ENCODE measurements at places on chromosomes 11 and 22. TPM values are rescaled to one million over a fixed set of nuclear protein-coding genes. Genes with fewer than 3 reads are reported as not detected.

- peak overlapping the region; percentile 41 for H3K4me3 ChIP-seq
- peak overlapping the region; percentile 88 for H3K27ac ChIP-seq
- no peaks in the 10 kb centered on the region for H3K36me3 ChIP-seq
Measured at GRCh38 chr11:45997599-45997998, 75.1 kb downstream of the LARGE2 start.

Gene TTLL12
- 36.6 TPM for total RNA-seq

Gene TMEM86A
- total RNA-seq = 5.4 TPM

GRCh38 chr11:69938206-69938605, 119.0 kb upstream of the FGF3 start:
- no peaks in the 10 kb centered on the region for H3K4me1 ChIP-seq
- H3K27me3 ChIP-seq = peaks cover 3% of the 10 kb centered on the region
- peak; percentile 2 for DNase-seq
- no peak overlapping the region for H3K4me3 ChIP-seq
- H3K27ac ChIP-seq = no peak overlapping the region
- H3K36me3 ChIP-seq = no peaks in the 10 kb centered on the region

Gene CENPM
- total RNA-seq = 3.4 TPM

Gene TUB
- total RNA-seq = 2.8 TPM

Gene OR8D4
- total RNA-seq = not detected

DNA sequence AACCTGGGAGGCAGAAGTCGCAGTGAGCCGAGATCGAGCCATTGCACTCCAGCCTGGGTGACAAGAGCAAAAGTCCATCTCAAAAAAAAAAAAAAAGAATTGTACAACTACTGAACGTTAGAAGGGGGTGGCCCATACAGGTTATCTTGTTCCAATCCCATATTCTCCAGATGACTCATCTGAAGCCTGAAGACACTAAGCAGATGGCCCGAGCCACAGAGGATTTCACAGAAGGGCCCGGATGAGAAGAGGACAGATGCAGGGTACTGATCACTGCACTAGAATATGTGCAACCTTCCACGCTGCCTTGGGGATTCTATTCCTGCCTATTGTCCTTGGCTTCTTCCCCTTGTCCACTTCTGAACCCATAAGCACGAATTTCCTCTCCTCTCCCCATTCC, 70.9 kb upstream of the UBASH3B start:
- H3K27ac ChIP-seq = no peak overlapping the region
- DNase-seq = no peak
- peaks cover 2% of the 10 kb centered on the region for H3K27me3 ChIP-seq
- H3K4me3 ChIP-seq = no peak overlapping the region
- peaks cover 2% of the 10 kb centered on the region for H3K4me1 ChIP-seq

- no peak overlapping the region for H3K27ac ChIP-seq
- peaks cover 1% of the 10 kb centered on the region for H3K27me3 ChIP-seq
- H3K36me3 ChIP-seq = no peaks in the 10 kb centered on the region
- peaks cover 17% of the 10 kb centered on the region for H3K4me1 ChIP-seq
- peak; percentile 58 for DNase-seq
- H3K4me3 ChIP-seq = no peak overlapping the region
Measured at GRCh38 chr22:45317551-45318167, 7.9 kb downstream of the FAM118A start.

- H3K4me3 ChIP-seq = no peak overlapping the region
- H3K4me1 ChIP-seq = no peaks in the 10 kb centered on the region
- no peak overlapping the region for H3K27ac ChIP-seq
- peaks cover 4% of the 10 kb centered on the region for H3K27me3 ChIP-seq
Measured at GRCh38 chr11:85423316-85423715, 203.8 kb downstream of the DLG2 start.

DNA sequence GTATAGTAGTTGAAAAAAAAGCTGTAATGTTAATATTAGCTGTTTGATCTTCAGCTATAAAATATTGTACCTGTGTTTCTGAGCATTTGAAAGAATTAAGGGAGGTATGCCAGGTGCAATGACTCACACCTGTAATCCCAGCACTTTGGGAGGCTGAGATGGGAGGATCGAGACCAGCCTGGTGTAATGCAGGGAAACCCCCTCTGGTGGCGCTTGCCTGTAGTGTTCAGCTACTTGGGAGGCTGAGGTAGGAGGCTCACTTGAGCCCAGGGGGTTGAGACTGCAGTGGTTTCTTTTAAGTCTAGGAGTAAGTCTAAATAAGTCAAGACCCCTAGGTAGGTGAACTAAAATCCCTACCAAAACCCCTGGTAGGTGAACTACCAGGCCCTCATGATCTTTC, 37.1 kb downstream of the TAF1D start:
- H3K27ac ChIP-seq = no peak overlapping the region
- no peaks in the 10 kb centered on the region for H3K27me3 ChIP-seq
- H3K36me3 ChIP-seq = peaks cover 10% of the 10 kb centered on the region

DNA sequence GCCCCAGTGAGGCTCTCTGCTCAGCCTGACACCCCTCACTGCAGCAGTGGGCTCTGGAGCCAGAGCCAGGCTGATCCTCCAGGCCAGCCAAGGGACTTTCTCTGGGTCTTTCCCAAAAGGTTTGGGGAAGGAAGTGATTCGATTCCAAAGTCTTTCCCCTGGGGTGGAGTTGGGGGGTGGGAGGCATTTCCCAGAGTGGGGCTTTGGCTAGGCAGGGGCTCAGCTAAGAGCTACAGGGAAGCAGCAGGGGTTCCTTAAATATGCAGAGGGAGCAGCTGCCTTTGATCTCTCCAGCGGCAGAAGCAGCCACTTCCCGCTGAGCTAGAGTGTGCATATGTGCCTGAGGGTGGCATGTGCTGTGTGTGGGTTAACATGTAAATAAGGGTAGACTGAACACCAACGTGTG, 192.9 kb downstream of the INSC start:
- peaks cover 7% of the 10 kb centered on the region for H3K36me3 ChIP-seq
- peak overlapping the region; percentile 31 for H3K27ac ChIP-seq
- peak; percentile 46 for DNase-seq
- peaks cover 12% of the 10 kb centered on the region for H3K4me1 ChIP-seq
- no peaks in the 10 kb centered on the region for H3K27me3 ChIP-seq
- no peak overlapping the region for H3K4me3 ChIP-seq

Gene KCNQ1
- total RNA-seq = 0.44 TPM

GRCh38 chr22:38205261-38206128, 3.7 kb downstream of the MAFF start:
- H3K4me3 ChIP-seq = no peak overlapping the region
- H3K36me3 ChIP-seq = no peaks in the 10 kb centered on the region
- no peak for DNase-seq
- peaks cover 5% of the 10 kb centered on the region for H3K4me1 ChIP-seq
- H3K27me3 ChIP-seq = peaks cover 6% of the 10 kb centered on the region

All from glutamatergic neuron (in vitro differentiated cells).